HFF-Myc (cell line): ENCODE measurements at places on chromosomes 6 and 20.

GRCh38 chr20:36084897-36085613 is 69.5 kb upstream of the EPB41L1 start:
- DNase-seq = no peak

DNA sequence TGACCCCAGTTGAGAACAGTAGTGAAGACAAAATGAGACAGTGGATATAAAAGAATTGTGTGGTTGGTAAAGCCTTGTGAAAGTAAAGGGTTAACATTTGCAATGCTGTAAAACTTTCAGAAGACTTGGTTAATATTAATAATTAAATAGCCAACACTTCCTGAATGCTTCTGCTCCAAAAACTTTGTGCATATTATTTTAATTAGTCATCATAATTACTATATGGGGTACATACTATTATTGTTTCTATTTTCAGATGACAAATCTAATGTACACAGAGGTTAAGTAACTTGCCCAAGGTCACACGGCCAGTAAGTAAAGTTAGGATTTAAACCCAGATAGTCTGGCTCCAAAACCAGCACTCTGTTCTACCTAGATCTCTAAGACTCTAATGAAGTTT is 291.3 kb downstream of the OGFRL1 start:
- no peak for DNase-seq

DNA sequence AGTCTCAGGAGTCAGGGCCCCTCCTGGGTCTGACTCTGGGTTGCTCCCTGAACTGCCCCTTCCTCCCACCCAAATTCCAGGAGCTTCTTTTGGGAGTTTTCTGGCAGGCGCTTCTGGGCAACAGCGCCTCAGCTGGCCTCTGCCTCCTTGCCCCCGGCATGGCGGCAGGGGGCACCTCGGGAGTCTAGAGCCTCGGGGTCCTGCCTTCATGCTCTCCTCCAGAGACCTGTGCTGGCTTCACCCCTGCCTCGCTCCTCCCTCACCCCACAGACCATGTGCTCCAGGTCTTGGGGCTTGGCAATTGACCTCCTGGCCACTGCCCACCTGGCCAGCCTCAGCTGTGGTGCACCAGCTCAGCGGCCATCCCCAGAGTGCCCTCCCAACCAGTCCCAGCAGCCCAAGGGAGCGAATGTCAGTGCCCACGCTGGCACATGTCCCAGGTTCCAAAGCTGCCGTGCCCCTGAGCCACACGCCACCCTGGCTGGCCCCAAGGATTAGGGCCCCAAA is 43.4 kb downstream of the SRC start:
- DNase-seq = no peak

- DNase-seq = no peak
Measured at GRCh38 chr20:17229256-17229655, 2.4 kb downstream of the PCSK2 start.

DNA sequence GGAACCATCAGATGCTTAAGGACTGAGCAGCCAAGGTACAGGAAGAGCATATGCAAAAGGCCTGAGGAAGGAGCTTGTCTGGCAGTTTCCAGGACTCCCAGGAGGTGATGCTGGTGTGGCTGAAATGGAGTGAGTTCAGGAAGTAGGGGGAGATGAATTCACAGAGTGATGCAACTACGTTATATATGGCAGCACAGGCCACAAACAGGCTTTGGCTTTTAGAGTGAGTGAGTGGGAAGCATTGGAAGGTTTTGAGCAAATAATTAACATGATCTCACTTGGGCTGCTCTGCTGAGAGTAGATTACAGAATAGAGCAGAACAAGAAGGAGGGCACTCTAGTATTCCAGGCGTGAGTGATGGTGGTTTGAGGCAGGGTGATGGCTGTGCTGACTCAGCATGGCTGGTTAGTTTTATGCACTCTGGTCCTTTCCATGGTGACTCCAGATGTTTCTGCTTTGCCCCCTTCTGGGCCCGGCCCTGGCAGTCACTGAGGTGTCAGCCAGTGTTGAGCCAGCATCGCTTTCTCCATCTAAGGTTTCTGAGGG is 6.5 kb downstream of the BTN2A2 start:
- DNase-seq = no peak

- no peak for DNase-seq
Measured at GRCh38 chr20:20364593-20365479, 3.1 kb upstream of the INSM1 start.

- DNase-seq = no peak
Measured at GRCh38 chr6:118354641-118355040, 193.5 kb upstream of the PLN start.

DNA sequence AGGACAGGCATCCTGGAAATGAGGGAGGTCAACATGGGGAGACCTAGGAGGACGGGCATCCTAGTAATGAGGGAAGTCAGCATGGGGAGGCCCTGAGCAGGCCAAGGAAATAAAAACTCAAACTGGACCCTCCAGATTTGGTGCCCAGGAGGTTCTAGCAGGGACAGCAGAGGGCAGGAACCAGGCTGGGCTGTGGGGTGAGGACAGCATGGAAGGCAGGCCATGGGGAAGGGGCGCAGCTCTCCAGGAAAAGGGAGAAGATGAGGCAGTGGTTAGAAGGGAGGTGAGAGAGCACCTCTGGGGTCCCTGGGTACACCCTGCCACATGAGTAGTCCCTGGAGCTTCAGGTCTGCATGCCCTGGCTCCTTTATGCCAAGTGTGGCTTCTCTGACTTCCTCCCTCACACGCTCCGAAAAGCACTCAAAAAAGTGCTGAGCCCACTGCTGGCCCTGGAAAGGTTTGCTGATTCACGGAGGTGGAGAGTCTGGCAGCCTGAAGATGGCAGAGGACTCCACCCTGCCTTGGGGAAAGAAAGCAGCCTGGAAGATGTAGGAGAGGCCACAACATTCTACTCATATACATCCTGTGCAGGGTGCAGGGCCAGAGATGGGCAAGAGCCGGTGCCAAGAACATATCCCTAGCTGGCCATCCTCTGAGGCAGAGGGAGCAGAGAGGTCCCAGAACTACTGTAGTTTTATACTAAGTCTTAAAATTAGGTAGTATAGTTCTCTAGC is 154.9 kb downstream of the MRPL14 start:
- no peak for DNase-seq

- DNase-seq = no peak
Measured at GRCh38 chr20:38870733-38871559, 55.3 kb upstream of the FAM83D start.

GRCh38 chr6:38307740-38308139 is 332.0 kb downstream of the BTBD9 start:
- no peak for DNase-seq

DNA sequence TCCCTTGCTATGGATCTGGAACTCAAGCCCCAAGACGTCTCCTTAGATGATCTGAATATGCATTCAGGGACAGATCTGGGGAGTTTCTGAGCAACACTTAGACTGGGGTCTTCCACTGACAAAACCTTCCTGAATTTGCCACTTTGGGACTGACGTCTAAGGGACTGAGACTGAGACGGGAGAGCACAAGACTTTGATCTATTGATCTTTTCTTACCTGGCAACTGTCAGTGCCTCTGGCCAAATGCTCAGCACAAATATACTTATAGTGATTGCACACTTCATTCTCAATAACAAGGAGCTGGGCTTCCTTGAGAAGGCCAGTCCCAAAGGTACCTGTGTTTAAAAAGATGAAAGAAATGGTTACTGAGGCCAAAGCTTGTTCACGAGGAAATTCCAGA is 131.8 kb downstream of the LPA start:
- no peak for DNase-seq

DNA sequence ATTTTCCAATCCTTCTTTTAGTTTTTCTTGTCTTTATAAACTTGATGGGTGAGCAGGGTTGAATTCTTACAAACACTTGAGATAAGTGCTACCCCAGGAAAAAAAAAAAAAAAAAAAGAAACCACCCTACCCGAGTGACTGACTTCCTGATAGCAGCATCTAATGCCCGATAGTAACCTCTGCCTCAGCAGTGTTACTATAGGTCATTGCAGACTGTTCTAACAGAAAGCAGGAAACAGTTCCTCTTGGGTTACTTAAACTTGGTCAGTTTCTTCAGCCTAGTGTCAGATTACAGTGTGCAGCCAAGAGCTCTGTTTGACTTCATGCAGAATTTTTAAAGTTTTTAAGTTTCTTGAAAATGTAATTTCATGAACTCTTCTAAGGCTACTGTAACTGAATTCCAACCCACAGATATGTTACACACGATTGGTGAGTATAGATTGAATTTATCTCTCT is 2.1 kb downstream of the MYLIP start:
- no peak for DNase-seq

- peak; percentile 35 for DNase-seq
Measured at GRCh38 chr6:82143041-82143481, 104.5 kb downstream of the IBTK start.

GRCh38 chr6:155519176-155519738 is 63.6 kb upstream of the NOX3 start:
- no peak for DNase-seq

DNA sequence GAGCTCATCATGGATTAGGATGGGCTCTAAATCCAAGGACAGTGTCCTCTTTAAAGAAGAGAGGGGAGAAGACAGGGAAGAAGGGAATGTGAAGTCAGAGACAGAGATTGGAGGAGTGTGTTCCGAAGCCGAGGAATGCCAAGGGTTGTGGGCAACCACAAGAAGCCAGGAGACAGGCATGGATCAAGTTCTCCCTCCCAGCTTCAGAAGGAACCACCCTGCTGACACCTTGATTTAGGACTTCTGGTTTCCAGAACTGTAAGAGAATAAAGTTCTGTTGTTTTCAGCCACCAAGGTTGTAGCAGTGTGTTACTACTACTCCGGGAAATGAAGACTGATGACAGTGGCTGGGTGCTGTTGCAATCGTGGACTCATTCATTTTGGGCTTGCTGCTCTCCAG is 120.1 kb downstream of the RPS12 start:
- DNase-seq = no peak

GRCh38 chr6:136427378-136427717 is 122.9 kb downstream of the MAP7 start:
- no peak for DNase-seq

DNA sequence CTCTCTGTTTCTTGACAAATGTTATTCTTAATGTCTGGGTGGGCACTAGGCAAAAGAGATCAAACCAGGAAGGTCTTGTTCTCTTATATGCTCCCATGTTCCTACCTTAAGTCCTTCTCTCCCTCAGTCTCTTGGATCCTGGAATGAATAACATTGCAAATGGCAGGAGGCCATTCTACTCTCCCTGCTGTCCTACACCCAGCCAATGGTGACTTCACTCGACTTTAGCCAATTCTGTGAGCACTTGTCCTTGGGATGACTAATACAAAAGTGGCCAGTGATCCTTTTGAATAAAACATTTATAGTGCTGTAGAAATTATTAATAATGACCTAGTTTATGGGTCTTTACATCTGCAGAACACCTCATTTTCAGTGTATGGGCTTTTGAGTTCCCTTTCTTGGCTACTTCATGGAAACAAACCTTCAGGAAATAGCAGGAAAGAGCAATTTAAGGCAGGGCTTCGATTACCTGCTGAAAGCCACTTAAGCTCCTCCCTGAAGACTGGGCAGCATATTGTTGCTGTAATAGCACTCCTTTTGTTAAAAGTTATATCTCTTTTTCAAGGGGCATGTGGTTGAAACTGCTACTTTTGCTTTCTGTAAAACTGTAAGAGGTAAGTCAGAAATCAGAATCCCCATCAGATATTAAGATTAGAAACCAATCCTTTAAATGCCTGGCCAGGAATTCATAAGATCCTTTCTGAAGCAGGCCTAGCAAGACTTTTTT is 10.5 kb downstream of the OTOR start:
- no peak for DNase-seq

GRCh38 chr6:126123226-126123625 is 136.9 kb downstream of the TRMT11 start:
- no peak for DNase-seq
